ENCODE measurements at places on chromosomes 3 and 15. TPM values are rescaled to one million over a fixed set of nuclear protein-coding genes. Genes with fewer than 3 reads are reported as not detected.
A peak's percentile ranks its signal among the peaks of the same experiment; 100 is the strongest.

Gene CA12
- 2.3 TPM for total RNA-seq

Gene MCTP2
- 4.3 TPM for total RNA-seq

Gene PCYT1A
- 71.7 TPM for total RNA-seq

DNA sequence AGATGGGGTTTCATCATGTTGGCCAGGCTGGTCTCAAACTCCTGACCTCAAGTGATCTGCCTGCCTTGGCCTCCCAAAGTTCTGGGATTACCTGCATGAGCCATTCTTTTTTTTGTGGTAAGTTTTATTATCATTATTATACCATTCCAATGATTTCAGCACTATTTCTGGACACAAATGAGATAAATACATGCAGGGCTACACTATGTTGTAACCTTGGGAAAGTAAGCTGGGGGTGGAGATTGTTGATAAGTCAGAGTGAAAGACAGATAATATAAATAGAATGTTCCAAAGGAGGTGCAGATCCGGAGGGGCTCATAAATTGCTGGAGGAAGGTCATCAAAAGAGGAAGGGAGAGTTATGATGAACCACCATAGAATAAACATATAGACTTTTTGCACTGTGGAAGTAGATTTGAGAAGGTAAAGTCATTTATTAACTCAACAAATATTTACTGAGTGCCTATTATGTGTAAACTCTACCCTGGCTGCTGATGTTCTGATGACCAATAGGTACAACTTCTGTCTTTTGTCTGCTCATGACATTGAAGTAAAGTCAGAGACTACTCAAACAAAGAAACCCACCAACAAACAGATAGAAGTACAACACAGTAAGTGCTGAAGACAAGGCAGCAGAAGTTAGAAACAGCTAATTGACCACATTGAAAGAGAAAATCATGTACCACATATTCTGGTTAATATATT is 478.9 kb upstream of the GOLIM4 start:
- DNase-seq: no peak

DNA sequence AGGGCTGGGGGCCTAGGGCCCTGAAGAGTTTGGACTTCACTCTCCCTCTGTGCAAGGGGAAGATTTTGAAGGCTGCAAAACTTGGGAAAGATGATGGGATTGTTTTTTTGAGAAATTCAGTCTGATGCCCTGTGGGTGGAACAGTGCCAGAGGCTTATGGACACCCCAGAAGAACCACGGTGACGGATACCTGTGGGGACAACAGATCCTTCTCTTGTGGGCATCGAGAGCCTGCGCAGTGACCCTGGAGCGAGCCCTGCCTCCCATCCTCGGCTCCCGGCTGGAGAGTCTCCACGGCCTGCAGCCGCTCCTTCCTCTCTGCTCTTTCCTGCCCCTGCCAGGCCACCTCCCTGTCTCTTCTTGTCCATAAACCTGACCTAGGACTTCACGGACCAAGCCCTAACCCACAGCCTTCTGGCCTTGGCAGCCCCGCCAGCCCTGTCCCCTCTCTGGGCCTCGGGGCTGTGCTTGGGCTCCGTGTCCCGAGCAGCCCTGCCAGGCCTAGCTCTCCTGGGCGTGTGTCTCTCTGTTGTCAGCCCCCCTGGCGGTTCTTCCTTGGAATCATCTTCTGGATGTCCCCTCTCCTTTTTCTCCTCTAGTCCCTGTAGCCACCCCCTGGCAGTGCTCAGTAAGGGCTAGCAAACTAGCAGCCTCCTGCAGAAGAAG is 98.4 kb downstream of the VGLL4 start:
- no peak for DNase-seq

GRCh38 chr3:27675287-27675686 is 46.8 kb downstream of the EOMES start:
- DNase-seq: no peak

DNA sequence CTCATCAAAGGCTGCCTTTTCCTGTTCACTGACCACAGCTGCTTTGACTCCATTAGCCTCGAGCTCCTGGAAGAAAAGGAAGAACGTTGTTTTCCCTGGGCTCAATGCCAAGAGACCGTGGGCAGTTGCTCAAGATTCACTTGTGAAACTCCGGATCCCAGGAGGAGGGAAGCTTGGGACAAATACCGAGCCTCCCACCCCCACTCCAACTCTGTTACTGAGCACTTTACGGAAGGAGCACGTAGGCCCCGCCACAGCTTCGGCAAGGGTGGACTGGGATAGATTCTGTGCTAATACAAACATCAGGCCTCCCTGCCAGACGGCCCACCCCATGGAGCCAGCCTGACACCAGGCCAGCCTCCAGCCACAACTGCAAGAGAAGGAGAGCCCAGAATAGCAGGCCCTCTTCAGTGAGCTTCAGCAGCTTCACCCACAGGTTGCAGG is 10.8 kb upstream of the FANCD2 start:
- DNase-seq: peak; percentile 87

GRCh38 chr15:81211376-81211775 is 14.7 kb downstream of the IL16 start:
- DNase-seq: no peak

- DNase-seq: no peak
Observed at GRCh38 chr3:121659586-121659985, 1.1 kb downstream of the HCLS1 start.

DNA sequence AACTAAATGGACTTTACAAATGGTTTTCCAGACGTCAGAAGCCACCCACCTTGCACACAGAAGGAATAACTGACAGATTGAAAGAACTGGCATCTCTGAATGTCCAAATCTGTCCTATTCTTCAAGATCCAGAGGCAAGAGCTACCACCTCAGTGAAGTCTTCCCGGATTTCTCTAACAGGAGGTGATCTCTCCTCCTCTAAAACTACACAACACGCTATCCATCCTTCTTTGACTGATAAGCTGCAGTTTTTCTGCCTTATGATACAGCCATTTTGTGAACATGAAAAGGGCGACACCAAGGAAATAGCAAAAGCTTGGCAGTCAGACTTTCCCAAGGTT is 37.1 kb upstream of the HES1 start:
- no peak for DNase-seq

DNA sequence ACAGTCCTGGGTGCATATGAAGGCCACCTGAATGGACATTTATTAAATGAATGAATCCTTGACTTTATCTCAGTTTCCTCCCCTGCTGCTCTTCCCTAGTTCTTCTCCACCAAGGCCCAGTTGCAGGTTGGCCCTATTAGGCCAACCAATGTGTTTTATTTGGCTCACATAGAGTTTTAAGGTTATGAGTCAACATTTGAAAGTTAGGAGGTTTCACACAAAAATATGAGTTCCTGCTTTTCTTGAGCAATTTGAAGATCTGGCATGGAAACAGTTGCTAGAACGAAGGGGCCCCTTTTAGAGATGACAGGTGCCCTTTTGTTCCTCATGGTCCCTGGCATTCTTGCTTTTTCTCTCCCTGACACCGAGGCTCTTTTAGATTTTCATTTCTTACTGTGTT is 83.0 kb upstream of the PDZRN3 start:
- no peak for DNase-seq

DNA sequence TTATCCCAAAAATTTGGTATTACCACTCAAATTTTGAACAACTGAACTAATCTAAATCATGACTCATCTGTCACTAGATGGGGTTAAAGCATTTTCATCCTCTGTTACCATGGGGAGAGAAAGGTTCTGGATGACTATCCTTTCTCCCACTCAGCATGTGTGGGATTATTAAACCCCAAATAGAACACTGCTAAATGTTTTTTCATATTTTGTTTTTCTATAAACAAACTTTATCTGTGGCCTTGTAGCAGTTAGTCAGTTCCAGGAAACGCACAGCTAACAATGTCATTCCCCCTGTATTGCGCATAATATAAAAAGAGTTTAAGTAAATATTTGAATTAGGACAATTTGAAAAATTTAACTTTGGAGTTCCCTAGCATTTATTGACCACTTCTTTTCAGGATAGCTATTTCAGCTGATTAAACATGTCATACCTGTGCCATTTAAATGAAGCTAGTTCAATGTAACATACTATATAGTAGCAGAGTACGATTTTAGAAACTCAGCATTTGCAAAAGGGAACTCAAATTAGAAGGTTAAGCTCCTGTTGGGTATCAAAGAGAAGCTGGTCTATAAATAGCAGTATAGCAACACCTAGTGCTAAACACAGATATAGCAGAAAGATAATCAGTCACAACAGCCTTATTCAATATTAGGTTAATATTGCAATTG is 9.2 kb upstream of the TMEM212 start:
- DNase-seq: no peak

DNA sequence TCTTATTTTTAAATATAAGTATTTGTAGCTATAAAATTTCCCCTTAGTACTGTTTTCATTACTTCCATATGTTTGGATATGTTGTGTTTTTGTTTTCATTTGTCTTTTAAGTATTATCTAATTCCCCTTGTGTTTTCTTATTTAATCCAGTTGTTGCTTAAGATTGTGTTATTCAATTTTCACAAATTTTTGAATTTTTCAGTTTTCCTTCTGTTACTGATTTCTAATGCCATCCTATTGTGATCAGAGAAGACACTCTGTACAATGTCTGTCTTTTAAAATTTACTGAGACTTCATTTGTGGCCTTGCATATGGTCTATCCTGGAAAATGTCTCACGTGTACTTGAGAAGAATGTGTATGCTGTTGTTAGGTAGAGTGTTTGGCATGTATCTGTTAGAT is 795.6 kb upstream of the CFAP20DC start:
- DNase-seq: no peak

GRCh38 chr3:137692803-137693431 is 71.2 kb upstream of the SOX14 start:
- DNase-seq: no peak

- no peak for DNase-seq
Observed at GRCh38 chr3:182789371-182789770, 3.9 kb upstream of the ATP11B start.

DNA sequence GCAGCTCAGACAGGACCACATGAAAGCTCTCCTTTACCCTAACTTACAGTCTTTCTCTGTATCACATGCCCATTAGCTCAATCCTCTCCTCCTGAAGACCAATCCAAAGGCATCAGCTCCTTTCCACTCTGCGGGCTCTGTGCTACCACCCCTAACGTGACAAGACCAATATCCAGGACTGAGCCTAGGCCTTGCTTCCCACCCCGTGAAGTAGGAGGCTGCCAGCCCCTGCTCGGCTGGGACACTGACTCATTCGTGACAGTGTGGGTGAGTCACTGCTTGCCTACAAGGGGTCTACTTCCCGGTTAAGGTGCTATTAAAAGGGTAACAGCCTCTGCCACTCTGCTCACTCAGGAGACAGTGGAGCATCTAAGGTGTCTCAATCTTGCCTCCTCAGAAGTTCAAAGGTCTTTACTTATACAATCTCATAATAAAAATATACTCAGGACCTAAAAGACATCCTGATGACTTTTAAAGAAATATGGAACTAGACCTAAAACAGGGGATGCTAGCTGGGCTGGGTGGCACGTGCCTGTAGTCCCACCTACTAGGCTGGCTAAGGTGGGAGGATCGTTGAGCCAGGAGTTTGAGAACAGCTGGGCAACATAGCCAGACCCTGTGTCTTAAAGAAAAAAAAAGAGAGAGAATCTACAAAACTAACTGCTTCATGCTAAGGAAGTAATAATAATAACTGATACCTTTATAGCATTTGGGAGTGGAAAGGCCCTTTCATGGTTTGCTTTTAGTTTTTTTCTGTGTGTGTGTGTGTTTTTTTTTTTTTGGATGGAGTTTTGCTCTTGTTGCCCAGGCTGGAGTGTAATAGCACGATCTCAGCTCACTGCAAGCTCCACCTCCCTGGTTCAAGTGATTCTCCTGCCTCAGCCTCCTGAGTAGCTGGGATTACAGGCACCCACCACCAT is 55.0 kb downstream of the TMEM44 start:
- DNase-seq: peak; percentile 76

DNA sequence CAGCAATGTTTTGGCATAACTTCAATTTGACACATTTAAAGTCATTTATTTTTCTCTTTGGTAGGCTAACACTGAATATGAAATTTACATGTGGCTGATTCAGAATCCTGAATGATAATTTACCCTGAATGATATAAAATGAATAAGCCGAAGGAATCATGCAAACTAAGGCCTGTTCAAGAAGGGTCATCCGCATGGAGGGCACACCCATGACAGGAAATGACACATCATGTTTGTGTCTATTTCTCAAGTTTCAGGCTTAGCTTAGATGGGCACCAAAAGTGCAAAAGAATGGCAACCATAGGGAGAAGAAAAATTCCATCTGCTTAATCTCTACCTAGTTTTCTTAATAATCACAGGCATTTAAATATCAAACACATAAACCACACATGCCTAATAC is 141.5 kb downstream of the DUT start:
- no peak for DNase-seq

GRCh38 chr15:92102395-92102755 is 248.9 kb downstream of the SLCO3A1 start:
- no peak for DNase-seq
